ENCODE measurements at places on chromosomes 2 and 18. TPM values are rescaled to one million over a fixed set of nuclear protein-coding genes. Genes with fewer than 3 reads are reported as not detected.

GRCh38 chr2:101829429-101829828 is 131.9 kb downstream of the MAP4K4 start:
- peaks cover 37% of the 10 kb centered on the region for H3K36me3 ChIP-seq
- H3K4me1 ChIP-seq = peaks cover 59% of the 10 kb centered on the region
- H3K27ac ChIP-seq = no peak overlapping the region
- no peak for DNase-seq
- no peak overlapping the region for H3K4me3 ChIP-seq

DNA sequence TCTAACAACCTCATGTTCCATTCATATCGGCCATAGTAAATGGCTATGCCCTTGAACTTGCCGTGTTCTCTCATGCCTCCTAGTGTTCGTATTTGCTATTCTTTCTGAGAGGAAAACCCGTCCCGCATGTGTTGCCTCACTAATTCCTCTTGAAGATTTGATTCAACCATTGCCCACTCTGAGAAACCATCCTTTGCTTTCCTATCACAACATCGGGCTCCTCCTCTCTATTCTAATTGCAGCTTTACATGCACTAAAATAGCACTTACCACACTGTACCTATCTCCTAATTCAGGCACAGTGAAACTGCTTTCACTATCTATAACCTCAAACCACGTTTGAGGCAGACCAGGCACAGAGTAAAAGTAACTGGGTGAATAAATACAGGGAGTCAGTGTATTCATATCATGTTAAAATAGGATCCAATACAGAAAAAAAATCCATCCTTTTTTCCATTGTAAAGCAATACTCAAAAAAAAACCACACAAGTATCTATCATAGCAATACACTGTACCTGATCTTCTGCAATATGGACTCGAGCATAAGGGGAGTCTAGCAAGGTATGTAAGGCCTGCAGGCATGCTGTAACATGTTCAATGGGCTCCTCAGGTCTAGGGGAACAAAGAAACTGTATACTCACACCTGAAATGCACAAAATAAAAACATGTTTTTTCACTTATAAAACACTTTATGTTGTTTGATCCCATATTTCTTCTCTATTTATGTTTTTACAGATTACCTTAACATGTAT is 39.0 kb upstream of the STRN start:
- peak; percentile 18 for DNase-seq
- peaks cover 45% of the 10 kb centered on the region for H3K36me3 ChIP-seq
- no peak overlapping the region for H3K4me3 ChIP-seq
- H3K4me1 ChIP-seq = no peaks in the 10 kb centered on the region
- no peak overlapping the region for H3K27ac ChIP-seq
- H3K27me3 ChIP-seq = no peaks in the 10 kb centered on the region

Gene KCNIP3
- not detected for polyA plus RNA-seq

Gene FTCDNL1
- 1.6 TPM for polyA plus RNA-seq

DNA sequence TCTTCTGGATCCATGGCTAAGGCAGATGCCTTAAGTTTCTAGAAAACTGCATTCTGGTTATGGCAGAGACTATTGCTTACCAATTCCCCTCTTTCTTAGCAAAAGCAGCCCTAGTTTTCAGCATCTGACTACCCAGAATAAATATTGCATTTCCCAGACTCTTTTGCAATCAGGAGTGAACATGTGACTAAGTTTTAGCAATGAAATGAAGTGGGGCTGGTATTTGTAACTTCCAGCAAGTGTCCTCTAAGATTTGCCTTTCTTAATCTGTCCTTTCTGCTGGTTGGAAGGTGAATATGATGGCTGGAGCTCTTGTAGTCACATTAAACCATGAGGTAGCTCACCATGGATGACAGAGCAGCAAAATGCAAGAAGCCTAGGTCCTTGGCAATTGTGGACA is 132.9 kb upstream of the PKDCC start:
- H3K36me3 ChIP-seq = no peaks in the 10 kb centered on the region
- no peak overlapping the region for H3K4me3 ChIP-seq
- no peaks in the 10 kb centered on the region for H3K4me1 ChIP-seq
- no peak overlapping the region for H3K27ac ChIP-seq
- no peaks in the 10 kb centered on the region for H3K27me3 ChIP-seq

- no peaks in the 10 kb centered on the region for H3K27me3 ChIP-seq
- no peak for DNase-seq
- no peak overlapping the region for H3K4me3 ChIP-seq
- H3K4me1 ChIP-seq = no peaks in the 10 kb centered on the region
These were observed 13.7 kb upstream of the SERPINB11 start for GRCh38 chr18:63689064-63689463.

- no peak for DNase-seq
- H3K27ac ChIP-seq = no peak overlapping the region
- no peaks in the 10 kb centered on the region for H3K4me1 ChIP-seq
- H3K4me3 ChIP-seq = no peak overlapping the region
- no peaks in the 10 kb centered on the region for H3K27me3 ChIP-seq
These were observed 25.2 kb downstream of the SPRED2 start for GRCh38 chr2:65407240-65407639.

- H3K4me3 ChIP-seq = no peak overlapping the region
- no peaks in the 10 kb centered on the region for H3K27me3 ChIP-seq
- peaks cover 8% of the 10 kb centered on the region for H3K4me1 ChIP-seq
- H3K27ac ChIP-seq = no peak overlapping the region
These were observed 129.1 kb upstream of the CAB39 start for GRCh38 chr2:230583581-230583980.

GRCh38 chr2:72942293-72942692 is 25.0 kb downstream of the EMX1 start:
- no peak overlapping the region for H3K27ac ChIP-seq
- no peak overlapping the region for H3K4me3 ChIP-seq
- H3K27me3 ChIP-seq = no peaks in the 10 kb centered on the region
- no peak for DNase-seq

DNA sequence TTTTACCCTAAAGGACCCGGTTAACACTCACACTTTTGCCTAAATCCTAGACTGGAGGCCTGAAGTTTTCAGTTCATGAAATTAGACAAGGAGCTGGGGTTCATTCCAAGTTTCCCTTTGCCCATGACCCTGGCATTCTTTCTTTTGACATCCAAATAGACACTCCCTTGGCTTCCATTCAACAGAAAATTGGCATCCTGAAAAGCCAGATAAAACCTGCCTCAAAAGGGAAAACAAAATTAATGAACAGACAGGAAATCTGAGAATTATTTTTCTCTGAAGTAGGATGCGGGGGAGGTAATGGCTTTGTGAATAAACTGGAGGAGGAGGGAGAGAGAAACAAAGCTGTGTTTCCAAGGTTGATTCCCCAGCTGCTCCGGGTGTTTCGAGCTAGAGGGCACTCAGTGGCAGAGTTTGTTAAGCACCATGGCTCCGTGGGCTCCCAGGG is 41.0 kb downstream of the SPP2 start:
- no peaks in the 10 kb centered on the region for H3K27me3 ChIP-seq
- H3K4me1 ChIP-seq = no peaks in the 10 kb centered on the region
- DNase-seq = no peak
- no peak overlapping the region for H3K27ac ChIP-seq

Gene CRYGD
- polyA plus RNA-seq = not detected

GRCh38 chr2:238143239-238143951 is 4.9 kb downstream of the KLHL30 start:
- no peak for DNase-seq
- no peak overlapping the region for H3K4me3 ChIP-seq

Gene SAG
- not detected for polyA plus RNA-seq

GRCh38 chr2:164928101-164928673 is 27.1 kb downstream of the SLC38A11 start:
- no peaks in the 10 kb centered on the region for H3K4me1 ChIP-seq
- no peaks in the 10 kb centered on the region for H3K36me3 ChIP-seq
- no peak overlapping the region for H3K27ac ChIP-seq
- no peaks in the 10 kb centered on the region for H3K27me3 ChIP-seq

Gene HOXD4
- polyA plus RNA-seq = not detected

GRCh38 chr2:225002656-225003045 is 39.6 kb downstream of the DOCK10 start:
- H3K27me3 ChIP-seq = no peaks in the 10 kb centered on the region
- no peaks in the 10 kb centered on the region for H3K36me3 ChIP-seq
- H3K4me3 ChIP-seq = no peak overlapping the region
- peak; percentile 20 for DNase-seq

Gene GPATCH11
- 9.9 TPM for polyA plus RNA-seq

- no peaks in the 10 kb centered on the region for H3K27me3 ChIP-seq
- no peak overlapping the region for H3K27ac ChIP-seq
- peaks cover 8% of the 10 kb centered on the region for H3K4me1 ChIP-seq
- DNase-seq = no peak
- H3K36me3 ChIP-seq = no peaks in the 10 kb centered on the region
These were observed 317.7 kb downstream of the LPIN1 start for GRCh38 chr2:12064153-12064552.

- no peak for DNase-seq
- no peaks in the 10 kb centered on the region for H3K27me3 ChIP-seq
- no peak overlapping the region for H3K27ac ChIP-seq
- H3K4me1 ChIP-seq = no peaks in the 10 kb centered on the region
- no peaks in the 10 kb centered on the region for H3K36me3 ChIP-seq
- no peak overlapping the region for H3K4me3 ChIP-seq
These were observed 56.4 kb downstream of the ZNF385B start for GRCh38 chr2:179805001-179805400.

Gene NYAP2
- polyA plus RNA-seq = not detected

DNA sequence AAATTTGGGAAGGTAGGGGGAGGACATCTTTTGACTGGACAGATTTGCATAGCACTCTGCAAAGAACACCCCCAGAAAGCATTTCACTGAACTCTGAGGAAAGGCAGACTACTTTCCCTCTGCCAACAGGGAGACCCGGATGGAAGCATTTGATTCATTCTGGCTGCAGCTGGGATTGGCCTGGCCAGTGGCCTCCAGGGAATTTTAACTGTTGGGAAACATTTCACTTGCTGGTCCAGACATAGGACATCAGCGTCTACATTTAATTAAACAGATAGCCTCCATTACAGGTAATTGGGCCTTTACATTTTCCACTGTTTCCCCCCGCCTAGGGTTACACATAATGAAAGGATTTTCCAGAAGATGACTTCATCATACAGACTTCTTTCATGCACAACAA is 92.8 kb downstream of the MARCHF4 start:
- no peaks in the 10 kb centered on the region for H3K4me1 ChIP-seq
- DNase-seq = no peak
- H3K36me3 ChIP-seq = no peaks in the 10 kb centered on the region

- H3K36me3 ChIP-seq = no peaks in the 10 kb centered on the region
- H3K27me3 ChIP-seq = no peaks in the 10 kb centered on the region
- H3K4me1 ChIP-seq = no peaks in the 10 kb centered on the region
- H3K27ac ChIP-seq = no peak overlapping the region
- no peak for DNase-seq
These were observed 167.1 kb downstream of the SLC8A1 start for GRCh38 chr2:40284797-40285196.

Gene HJURP
- not detected for polyA plus RNA-seq

Gene MEP1B
- polyA plus RNA-seq = not detected

- H3K4me3 ChIP-seq = no peak overlapping the region
- no peaks in the 10 kb centered on the region for H3K27me3 ChIP-seq
- peaks cover 3% of the 10 kb centered on the region for H3K36me3 ChIP-seq
- no peak overlapping the region for H3K27ac ChIP-seq
These were observed 43.6 kb upstream of the INHBB start for GRCh38 chr2:120302301-120302700.

Gene GNAL
- 0.20 TPM for polyA plus RNA-seq

Gene NDUFV2
- polyA plus RNA-seq = 281 TPM

- no peaks in the 10 kb centered on the region for H3K36me3 ChIP-seq
- no peak overlapping the region for H3K27ac ChIP-seq
- no peak overlapping the region for H3K4me3 ChIP-seq
- H3K27me3 ChIP-seq = no peaks in the 10 kb centered on the region
- no peaks in the 10 kb centered on the region for H3K4me1 ChIP-seq
These were observed 330.4 kb upstream of the ETAA1 start for GRCh38 chr2:67066782-67067181.

DNA sequence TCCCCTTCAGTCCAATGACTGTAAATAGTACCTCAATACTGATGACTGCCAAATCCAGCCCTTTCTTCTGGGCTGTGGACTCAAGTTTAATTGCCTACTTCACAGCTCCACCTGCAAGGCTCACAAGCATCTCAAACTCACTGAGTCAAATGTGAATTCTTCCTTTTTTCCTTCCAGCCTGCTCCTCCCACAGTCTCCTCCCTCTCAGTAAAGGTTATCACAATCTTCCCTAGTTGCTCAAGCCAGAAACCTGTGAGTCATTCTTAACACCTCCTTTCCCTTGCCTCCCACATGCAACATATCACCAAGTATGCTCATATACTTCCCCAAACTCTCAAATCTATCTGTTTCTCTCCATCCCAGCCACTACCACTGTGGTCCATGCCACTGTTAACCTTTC is 3.7 kb upstream of the MFSD6 start:
- H3K36me3 ChIP-seq = no peaks in the 10 kb centered on the region
- no peaks in the 10 kb centered on the region for H3K27me3 ChIP-seq
- H3K27ac ChIP-seq = no peak overlapping the region
- no peak for DNase-seq
- no peak overlapping the region for H3K4me3 ChIP-seq
- H3K4me1 ChIP-seq = peaks cover 17% of the 10 kb centered on the region

DNA sequence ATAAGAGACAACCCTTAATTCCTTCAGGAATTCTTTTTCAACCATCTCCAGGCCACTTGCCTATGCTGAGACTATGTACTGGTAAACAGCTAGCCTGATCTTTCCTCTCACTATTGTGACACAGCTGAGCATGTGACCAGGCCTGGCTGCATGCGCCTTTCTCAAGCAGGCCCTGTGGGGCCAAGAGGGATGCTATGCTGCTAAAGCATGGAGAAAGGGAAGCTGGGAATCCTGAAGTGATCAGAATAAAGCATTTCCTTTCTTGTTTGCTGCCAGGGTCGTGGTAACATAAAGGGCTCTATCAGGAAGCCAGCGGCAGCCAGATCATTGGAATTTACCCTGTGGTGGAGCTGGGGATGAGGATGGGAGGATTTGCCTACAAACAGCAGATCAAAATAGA is 29.8 kb upstream of the LCLAT1 start:
- DNase-seq = no peak
- H3K4me1 ChIP-seq = peaks cover 18% of the 10 kb centered on the region
- no peak overlapping the region for H3K27ac ChIP-seq
- H3K27me3 ChIP-seq = no peaks in the 10 kb centered on the region
- H3K4me3 ChIP-seq = no peak overlapping the region
- no peaks in the 10 kb centered on the region for H3K36me3 ChIP-seq

DNA sequence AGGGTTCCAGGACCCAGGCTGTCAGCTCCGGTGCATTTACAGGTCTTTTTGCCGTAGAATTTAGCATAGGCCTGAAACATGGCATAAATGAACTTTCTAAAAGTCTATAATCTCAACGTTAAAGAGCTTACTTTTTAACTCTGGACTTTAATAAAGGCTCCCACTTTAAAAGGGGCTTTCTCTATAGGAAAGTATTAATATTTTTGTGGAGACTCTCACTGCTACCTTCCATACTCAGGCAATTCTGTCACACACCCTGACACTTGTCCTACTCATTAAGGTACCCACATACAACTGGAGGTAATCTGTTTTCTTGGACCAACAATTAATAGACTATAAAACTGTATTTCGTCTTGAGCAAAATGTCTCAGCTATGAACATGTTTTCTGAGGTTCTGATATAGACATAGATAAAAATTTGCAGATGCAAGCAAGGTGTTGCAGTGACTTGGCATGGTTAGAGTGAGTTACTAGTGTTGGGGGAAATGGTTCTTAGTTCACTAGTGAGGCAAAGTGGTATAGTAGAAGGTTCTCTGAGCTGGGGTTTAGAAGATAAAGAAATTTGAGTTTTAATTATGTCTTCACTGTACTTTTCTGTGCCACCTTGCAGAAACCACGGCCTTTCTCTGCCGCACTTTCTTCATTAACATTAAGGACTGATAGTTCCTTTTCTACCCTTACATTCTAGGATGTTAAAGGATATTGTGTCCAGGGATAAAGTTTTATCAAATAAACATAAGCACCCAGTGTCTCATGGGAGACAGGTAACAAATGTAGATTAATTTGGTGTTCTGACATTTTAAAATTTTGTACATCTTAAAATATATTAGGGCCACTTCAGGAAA is 10.8 kb upstream of the NR4A2 start:
- H3K4me3 ChIP-seq = no peak overlapping the region
- no peaks in the 10 kb centered on the region for H3K27me3 ChIP-seq

Gene ATP8B1
- polyA plus RNA-seq = not detected
